ENCODE measurements at places on chromosomes 7 and 10.

- no peak for DNase-seq
Observed at GRCh38 chr7:44087911-44088838, 5.8 kb upstream of the POLM start.

DNA sequence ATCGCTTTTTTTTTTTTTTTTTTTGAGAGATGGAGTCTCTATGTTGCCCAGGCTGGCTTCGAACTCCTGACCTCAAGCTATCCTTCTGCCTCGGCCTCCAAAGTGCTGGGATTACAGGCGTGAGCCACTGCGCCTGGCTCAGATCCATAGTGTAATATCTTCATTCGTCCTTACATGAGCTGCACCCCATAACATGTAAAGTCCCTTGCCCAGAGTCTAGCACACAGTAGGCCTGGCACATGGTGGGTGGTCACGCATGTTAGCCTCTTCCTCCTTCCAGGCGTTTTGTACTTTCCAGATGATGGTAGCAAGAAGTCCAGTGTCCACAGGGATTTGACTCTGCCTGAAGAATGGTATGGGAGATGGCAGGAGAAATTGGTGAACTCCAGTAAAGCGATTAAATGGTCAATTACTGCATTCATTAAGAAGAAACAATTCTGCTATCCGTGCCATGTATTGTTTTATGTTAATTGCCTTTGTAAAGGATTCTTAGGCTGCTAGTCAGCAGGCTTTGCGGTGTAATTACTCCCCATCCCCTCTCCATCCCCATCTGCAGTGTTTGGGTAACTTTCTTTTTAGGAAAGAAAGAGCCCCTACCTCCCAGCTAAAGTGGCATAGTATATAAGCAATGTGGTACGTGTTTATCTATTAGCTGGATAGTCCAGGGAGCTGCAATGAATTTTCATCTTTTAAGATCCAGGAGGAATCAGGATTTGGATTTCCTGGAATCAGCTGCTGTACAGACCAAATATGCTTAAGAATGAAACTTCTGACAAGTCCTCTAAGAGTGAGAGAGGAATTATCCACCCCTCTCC lies 1.2 kb downstream of the TPST1 start:
- DNase-seq = no peak

- DNase-seq = no peak
Observed at GRCh38 chr10:5654218-5654755, 12.1 kb downstream of the ASB13 start.

- no peak for DNase-seq
Observed at GRCh38 chr10:34281661-34282582, 533.2 kb downstream of the PARD3 start.

DNA sequence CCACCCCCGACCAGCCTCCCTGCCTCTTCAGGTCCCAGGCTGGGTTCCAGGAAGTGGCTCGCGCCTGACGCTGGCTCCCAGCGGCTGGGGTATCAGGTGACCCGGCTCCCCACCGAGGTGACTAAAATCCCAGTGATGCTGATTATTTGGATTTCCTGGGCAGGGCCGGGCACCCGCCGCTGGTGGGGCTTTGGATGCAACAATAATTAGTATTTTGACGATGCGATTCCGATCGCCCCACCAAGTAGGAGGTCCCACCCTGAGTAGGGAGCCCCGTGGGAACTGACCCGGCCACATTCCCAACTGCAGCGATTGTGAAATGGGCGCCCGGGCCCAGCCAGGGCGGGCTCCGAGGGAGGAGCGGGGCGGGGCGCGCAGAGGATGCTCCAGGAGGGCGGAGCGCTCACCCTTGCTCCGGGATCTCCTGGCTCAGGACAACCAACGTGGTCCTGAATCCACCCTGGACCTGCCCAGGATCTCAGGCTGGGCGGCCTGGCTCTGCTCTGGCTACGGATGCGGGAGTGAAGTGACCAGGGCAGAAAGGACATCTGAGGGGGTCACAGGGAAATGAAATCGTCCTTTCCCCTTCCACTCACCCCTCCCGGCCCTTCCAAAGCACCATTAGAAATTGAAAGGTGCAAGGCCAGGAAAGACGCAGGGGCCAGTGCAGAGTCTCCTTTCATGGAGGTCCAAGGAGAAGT lies 32.6 kb downstream of the DUSP5 start:
- DNase-seq = no peak

DNA sequence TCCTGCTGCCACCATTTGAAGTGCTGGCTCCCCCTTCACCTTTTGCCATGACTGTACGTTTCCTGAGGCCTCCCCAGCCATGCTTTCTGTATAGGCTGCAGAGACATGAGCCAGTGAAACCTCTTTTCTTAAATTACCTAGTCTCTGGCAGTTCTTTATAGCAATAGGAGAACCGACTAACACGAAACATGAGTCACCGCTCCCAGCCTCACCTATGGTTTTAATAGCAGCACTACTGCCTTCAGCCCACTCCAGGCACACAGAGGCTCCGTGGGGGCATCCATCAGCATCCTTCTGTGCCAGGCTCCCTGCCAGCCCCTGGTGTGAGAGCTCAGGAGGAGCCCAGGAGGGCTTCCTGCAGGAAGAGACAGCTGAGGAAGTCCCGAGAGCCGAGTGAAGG lies 5.5 kb upstream of the ZNF316 start:
- no peak for DNase-seq

DNA sequence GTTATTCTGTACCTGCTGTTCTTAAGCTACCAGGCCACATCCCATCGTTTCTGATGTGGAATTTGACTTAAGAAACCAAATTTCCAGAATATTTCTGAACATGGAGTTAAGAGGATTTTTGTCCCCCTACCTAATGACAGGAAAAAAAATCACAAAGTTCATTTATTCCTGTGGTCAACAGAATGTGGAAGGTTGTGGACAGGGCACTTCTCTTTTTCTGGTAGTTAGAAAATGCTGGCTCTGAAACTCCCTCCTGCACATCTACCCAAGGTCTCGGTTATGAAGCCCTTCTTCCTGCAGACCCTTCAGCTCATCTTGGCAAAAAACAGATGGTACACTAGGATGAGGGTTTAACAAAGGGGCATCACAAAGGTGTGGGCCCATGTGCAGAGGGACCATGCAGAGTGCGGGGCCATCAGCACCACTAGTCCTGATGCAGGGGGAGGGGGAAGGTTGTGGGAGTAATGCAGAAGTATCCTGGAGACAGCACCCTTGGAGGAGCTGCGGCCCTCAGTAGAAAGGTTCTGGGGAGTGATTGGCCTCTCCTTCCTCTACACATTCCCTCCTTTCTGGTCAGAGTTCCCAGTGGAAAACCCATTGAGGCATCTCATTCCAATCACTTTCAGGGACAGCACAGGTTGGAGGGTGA lies 9.8 kb downstream of the ALOX5 start:
- no peak for DNase-seq

GRCh38 chr7:99422186-99422585 lies 13.4 kb downstream of the BUD31 start:
- no peak for DNase-seq

DNA sequence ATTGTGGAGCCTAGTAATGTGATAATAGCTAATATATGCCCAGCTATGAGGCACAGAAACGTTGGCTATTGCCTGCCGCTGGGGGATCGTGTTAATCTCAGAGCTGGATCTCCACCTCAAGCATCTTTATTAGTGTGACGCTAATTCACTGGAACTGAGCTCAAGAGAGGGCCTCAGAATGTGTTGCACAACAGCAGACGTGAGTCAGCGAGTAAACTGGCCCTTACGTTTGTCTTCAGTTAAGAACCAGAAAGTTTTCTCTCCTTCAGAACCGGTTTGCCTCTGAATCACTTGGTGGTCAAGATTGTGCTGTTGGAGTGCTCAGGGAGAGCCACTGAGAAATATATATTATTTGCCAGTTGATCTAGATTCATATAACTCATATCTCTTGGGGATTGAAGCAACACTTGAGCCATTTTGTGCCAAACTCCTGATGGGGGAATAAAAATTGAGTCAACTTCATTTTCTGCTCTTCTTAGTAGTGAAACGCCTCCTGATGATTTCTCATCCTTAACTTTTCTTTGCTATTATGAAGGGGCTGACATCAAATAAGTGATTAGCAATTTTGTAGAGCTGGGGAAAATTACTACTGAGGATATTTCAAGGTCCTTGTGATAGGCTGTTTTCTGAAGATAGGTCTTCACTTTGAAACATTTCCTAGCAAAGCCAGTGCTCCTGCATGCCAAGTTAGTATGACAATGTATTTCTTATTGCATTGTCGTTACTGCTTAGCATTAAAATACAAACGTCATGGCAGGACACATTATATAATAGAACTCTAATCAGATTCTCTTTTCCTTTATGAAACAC lies 22.3 kb downstream of the BZW2 start:
- DNase-seq = no peak

- DNase-seq = no peak
Observed at GRCh38 chr7:51253157-51253556, 63.5 kb downstream of the COBL start.

DNA sequence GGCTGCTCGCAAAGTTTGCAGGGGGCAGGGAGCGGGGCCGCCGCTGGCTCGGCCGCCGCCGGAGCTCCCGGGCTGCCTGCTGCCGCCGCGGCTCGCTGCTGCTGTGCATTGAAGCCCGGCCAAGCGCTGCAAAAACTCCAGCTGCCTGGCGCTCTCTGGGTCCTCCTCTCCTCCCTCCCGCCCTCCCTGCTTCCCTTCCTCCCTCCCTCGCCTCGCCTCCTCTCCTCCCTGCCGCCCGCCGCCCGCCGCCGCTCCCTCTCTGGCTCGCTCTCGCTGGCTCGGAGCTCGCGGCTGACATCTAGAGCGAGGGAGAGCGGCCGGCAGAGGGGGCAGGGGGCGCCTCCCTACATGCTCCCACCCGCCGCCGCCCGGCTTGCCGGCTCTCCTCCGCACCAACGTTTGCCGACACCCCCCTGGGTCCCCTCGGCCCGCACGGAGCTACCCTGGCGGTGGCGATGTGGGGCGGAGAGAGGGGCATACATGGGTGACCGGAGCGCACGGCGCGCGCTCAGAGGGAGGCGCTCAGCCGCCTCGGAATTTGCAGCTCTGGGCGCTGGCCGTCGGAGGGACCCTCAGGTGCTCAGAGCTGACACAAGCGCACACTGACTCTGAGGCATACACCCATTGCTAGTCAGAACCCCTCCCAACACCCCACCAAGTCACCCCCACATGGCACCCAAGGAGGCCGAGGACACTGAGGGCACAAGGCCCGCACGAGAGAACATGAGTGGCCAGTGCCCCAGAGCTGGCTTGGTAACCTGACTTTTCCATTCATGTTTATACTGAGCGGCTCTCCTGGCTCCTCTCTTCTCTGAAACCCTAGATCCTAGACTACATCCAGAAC lies 1.2 kb upstream of the PLXNA4 start:
- DNase-seq = no peak

DNA sequence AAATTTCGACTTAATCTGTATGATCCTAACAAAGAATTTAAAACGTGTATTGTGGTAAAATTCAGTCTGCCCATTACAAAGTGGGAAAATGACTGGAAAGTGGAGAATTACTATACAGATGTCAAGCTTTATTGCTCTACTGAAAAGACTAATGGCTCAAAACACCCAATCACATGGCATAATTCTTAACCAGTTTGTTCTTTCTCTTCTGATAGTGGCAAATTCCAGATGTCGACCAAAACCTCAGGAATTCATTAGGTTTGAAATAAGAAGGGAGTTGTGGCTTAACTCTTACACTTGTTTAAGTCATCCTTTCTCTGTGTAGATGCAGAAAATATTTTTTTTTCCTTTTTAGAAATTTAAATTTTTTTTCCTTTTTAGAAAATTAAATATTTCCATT lies 1254.9 kb upstream of the LRRN3 start:
- no peak for DNase-seq

DNA sequence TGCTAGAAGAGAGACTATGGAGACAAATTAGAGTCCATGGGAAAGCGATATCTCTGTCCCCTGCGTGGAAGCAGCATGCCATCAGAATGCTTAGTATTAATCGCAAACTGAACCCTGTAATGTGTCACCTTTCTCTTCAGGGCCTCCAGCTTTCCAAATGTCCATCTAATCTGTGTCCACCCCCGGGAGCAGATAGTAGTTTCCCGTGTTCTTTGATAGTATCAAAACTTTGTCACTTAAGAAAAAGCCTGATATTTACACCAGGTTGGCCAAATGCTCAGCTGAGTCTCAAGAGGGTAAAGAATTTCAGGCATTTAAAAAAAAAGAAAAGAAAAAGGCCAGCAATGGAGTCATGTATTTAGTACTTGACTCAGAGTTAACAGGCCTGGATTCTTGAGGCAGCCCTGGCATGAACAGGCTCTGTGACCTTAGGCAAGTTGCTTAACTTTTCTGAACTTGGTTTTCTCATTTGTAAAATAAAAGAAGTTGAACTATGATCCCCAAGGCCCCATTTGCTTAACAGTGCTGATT lies 10.4 kb upstream of the GSAP start:
- no peak for DNase-seq

DNA sequence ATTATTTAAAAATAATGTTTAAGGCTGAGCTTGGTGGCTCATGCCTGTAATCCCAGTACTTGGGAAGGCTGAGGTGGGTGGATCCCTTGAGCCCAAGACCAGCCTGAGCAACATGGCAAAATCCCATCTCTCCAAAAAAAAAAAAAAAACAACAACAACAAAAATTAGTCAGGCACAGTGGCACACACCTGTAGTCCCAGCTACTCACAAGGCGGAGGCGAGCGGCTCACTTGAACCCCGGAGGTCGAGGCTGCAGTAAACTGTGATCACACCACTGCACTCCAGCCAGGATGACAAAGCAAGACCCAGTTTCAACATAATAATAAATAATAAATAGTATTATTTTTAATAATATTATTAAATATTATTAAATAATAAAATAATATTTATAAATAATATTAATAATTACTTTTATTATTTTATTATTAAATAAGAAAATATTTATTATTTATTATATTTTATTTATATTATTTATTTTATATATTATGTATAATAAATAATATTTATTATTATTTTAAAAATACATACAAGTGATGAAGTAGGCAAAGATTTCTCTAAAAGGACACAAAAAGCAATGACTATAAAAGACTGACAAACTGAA lies 8.4 kb upstream of the LRRC61 start:
- DNase-seq = no peak

DNA sequence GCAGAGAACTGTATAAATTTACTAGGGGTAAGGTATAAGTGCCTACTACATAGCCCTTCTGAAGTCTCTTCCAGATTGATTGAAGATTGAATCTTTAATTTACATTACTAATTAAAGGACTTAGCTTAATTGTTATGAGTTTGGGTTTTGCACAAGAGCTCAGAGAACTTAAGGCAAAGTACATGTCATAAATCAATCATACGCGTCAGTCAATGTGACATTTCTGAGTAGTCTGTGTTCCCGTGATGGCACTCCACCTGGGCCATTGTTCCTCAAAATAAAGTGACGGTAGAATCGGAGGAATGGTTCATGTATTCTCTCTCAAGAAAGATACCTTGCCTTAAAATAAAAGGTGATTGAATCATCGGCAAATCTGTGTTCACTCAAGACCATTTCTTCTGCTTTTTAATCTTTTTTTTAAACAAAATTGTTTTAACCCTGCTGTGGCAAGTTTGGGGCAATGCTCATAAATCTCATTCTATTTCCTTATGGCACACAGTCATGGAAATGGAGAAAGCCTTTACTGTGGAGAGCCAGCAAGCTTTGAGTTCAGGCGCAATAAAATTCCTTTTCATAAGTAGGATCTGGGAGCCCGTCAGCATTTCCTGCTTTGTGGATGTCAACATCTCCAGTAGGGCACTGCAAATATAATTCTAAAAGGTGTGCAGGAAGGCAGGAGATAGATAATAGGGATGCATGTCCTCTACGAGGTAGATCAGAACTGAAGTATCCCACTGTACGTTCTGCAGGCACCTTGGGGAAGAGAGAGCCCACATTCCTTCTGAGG lies 427.4 kb downstream of the GATA3 start:
- DNase-seq = no peak

GRCh38 chr10:101856626-101857025 lies 13.0 kb upstream of the KCNIP2 start:
- DNase-seq = no peak

Data from KG1 (cell line).